ENCODE measurements at places on chromosomes 4 and X.
A peak's percentile ranks its signal among the peaks of the same experiment; 100 is the strongest.

- DNase-seq, result no peak
These were observed 169.7 kb downstream of the TMEM47 start for GRCh38 chrX:34487364-34487763.

DNA sequence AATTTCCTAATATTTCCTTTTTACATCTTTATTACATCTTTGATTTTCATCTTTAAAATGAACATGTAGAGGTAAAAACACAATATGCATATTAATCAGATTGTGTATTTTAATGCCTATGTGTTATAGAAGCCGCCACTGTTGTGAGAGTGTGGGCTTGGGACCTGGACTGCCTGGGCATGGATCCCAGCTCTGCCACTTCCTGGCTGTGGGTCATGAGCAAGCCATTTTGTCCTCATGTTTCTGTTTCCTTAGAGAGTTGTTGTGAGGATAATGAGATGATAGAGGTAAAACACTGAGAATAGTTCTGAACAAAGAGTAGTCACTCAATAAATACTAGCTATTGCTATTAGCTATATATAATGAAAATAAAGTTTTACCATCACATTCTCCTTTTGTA lies 38.4 kb upstream of the SCOC start:
- no peak for DNase-seq

DNA sequence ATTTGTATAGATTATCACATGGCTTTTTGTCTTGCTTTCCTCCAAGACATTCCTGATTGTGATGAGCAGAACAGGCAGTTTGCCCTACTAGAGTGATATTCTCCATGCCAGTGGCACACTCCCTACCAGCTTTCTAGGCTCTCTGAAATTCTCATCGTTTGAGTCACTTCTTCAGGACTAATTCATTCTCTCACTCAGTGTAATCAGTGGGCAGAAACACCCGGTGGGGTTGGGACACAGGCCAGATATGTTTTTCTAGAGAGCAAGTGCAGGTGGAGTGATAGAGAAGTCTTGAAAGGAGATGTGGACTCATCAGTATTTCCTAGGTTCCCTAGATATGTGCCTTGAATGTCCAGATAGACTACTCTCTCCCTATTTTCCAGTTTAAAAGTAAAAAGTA lies 13.1 kb downstream of the RAB33A start:
- DNase-seq, result no peak

DNA sequence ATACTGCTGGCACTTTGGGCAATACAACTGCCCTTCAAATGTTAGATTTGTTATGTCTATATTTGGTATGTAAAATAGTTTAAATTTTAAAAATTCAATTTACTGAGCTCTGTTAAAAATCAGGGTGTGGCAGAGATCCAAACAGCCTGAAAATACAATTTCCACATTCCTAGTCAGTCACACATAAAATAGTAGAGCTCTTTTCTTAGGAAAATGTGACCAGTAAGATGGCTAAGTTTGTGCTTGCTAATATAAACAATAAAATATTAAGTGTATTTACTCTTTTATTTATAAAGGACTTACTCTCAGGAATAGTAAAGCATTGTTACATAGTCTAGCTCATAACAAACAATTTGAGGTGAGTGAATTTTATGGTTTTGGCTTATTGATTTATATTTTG lies 200.2 kb downstream of the DKK2 start:
- DNase-seq, result no peak

- no peak for DNase-seq
These were observed 5.2 kb upstream of the TMEM156 start for GRCh38 chr4:39037491-39037825.

DNA sequence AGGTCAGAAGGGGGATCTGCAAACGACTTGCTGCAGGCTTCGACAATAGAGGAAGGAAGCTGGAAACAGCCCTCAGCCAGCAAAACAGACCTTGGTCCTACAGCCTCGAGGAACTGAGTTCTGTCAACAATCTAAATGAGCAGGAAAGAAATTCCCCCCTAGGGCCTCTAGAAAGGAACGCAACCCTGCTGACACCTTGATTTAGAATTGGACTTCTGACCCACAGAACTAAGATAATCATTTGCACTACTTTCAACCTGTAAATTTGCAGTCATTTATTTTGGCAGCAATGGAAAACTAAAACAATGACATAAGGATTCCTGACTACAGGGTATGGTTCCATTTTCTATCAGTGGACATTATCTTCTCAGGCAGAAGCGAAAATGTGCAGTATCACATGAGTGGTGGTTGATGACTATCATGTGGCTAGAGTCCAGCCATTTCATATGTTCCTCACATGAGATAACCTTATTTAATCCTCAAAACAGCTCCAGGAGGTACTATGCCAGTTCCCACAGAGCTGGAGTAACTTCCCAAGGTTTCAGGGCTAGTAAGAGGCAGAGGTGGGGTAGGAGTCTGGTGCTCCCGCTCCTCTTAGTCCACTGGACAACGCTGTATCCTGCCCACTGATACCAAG lies 61.6 kb downstream of the SAT1 start:
- no peak for DNase-seq

DNA sequence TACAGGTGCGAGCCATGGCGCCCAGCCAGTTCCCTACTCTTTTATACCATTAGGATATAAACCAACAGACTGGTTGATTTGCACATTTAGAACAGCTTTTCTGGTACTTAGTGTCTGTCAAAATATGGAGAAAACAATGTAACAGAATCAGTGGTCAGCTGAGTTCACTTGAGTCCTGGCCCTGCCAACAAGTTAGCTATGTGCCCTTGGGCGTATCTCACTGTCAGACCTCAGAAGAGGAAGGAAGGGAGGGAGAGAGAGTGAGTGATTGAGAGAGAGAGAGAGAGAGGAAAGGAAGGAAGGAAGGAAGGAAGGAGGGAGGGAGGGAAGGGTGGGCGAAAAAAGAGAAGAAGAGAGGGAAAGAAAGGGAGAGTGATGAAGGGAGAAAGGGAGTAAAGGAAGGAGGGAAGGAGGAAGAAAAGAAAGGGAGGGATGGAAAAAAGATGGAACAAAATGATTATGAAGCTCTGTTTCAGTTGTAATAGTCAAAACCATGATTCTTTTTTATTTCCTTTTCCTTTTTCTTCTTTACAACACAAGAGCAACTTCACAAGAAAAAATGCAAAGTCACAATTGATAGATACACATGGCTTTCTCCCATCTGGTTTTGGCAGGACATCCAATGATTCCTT lies 55.7 kb upstream of the PDGFRA start:
- DNase-seq, result peak; percentile 20

DNA sequence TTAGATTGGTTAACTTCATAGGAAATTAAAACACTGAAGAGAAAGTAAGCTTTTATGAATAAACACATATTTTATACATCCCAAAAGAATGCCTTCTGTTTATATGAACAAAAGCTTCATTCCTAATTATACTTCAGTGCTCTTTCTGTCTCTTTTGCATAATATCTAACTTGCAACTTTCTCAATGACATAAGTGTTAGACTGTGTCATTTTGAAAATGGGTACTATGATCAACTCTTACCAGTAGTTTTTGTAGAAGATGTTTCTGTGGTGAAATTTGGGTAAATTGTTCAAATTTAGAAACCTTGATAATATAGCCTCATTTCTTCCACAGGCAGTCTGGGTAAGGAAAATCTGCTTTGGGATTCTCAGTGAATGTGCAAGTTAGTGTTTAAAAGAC lies 991.4 kb downstream of the CCSER1 start:
- DNase-seq, result no peak

DNA sequence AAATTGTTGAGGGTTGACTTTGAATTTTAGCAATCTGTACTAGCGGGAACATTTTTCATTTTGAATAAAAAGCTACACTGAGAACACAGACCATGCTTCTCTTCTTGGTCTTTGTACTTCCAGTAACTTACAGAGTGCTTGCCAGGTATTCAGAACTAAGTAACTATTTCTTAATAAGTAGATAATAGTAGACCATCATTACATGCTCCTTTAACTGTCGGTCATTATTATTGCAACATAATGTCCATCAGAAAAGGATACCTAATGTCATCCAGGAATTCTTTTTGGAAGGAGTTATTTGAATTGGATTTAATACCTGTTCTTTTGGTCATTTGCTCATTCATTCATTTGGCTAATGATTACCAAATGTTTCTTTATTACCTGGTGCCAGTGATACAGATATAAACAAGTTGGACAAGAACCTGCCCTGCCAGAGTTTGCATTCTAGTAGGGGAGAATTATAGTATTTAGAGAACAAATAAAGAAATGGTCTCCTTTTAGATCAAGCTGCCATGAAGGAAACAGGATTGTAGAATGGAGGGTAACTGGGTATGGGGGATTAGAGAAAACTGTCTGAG lies 32.7 kb downstream of the CWH43 start:
- DNase-seq, result no peak

DNA sequence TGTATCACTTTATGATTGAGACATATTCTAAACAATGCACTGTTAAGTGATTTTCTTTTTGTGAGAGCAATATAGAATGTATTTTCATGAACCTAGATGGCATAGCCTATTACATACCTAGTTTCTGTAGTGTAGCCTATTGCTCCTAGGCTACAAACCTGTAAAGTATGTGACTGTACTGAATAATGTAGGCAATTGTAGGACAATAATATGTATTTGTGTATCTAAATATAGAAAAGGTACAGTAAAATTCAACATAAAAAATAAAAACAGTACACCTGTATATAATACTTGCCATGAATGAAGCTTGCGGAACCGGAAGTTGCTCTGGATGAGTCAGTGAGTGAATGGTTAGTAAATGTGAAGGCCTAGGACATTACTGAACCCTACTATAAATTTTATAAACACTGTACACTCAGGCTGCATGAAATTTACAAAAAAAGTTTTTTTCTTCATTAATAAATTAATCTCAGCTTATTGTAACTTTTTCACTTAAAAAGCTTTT lies 106.7 kb downstream of the VSIG4 start:
- no peak for DNase-seq

GRCh38 chr4:66949419-66949818 lies 595.9 kb downstream of the CENPC start:
- DNase-seq, result no peak

DNA sequence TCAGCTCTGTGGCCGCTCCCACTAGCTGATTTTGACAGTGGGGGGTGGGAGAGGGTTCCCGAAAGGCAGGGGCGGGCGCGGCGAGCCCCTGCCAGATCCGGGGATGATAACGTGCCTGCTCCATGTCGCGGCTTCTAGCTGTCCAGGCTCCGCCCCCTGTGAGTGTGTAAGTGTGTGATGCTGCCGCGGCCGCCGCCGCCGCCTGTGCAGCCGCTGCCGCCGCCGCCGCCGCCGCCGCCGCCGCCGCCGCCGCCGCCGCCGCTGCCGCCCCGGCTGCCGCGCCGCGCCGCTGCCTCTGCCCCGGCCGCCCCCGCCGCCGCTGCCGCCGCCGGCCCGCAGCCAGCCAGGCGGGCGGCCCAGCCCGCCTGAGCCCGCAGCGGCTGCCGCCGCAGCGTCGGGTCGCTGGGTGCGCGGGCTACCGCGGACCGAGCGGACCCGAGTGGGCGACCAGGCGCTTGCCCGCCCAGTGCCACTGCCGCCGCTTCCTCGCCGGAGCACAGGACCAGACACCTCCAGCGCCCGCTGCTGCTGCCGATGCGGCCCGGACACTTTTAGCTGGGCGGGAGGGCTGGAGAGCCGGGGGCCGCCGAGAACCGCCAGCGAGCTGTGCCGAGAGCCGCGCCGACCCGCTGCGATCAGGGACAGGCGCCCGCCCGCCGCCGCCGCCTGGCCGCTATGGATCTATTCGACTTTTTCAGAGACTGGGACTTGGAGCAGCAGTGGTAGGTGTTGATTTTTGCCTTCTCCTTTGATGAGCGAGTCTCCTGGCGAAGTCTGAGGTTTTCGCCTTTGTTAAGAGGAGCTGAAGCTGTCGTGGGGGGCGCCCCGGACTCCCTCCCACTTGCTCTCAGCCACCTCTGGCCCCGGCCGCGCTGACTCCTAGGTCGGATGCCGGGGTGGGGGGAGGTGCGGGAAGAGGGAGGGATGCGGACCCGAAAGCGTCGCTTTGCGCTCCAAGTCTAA lies at the start of gene AFF2:
AFF2 (plus strand) TSS at position 195 of the 963 bp plus-strand sequence; CDS start at position 676, 481 bp downstream.
- DNase-seq, result peak; percentile 60

GRCh38 chr4:81951891-81952455 lies 421.8 kb downstream of the HNRNPD start:
- no peak for DNase-seq

DNA sequence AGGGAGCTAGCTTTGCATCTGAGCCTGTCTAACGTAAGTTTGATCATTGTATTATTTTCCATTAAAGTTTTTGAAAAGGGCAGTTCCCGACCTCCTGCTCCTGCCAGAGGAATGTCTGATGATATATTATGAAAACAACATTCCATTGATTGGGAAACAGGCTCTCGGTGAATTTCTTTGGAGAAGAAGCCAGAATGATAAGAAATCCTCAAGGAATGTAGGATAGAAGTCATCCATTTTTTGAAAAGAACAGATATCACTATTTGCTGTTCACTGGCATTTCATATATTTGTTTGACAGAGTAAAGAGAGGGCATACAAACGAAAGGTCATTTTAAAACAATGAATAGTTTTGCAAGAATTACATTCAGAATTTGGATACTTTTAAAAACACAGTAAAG lies 781.0 kb upstream of the HTR2C start:
- no peak for DNase-seq

- DNase-seq, result peak; percentile 21
These were observed 14.4 kb upstream of the RAB40A start for GRCh38 chrX:103533511-103534216.
